NCI-H526 (cell line): ENCODE measurements at places on chromosomes 6 and 20.

DNA sequence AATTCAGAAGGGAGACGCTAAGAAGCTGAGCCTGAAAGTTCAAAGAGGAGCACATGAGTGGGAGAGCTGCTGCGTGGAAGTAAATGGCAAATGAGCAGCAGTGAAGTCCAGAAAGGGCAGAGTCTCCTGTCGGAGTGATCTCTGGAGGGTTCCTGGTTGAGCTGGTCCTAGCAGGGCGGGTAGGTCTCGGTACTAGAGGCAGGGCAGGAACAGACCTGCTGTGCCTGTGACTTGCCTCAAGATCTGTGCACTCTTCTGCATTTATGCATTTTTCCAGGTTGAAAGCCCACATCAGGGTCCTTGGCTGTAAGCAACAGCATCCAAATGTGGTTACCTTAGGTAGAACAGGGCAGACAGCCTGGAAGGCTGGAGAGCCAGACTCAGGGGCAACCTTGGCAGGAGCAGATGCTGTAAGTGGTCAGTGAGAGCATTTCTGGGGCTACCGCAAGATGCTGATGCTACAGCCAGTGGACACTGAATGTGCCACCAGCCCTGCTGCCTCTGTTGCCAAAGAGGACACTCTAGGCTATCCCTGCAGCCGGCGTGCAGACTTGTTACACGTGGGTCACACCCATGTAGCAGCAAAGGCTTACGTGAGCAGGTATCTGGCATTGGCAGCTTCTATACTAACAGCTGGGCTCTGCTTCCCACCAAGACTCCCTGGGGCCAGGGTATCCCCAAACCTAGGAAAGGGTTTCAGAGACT is 8.4 kb downstream of the DUSP22 start:
- DNase-seq: no peak

- DNase-seq: no peak
These were observed 38.3 kb upstream of the SLC32A1 start for GRCh38 chr20:38685853-38686473.

DNA sequence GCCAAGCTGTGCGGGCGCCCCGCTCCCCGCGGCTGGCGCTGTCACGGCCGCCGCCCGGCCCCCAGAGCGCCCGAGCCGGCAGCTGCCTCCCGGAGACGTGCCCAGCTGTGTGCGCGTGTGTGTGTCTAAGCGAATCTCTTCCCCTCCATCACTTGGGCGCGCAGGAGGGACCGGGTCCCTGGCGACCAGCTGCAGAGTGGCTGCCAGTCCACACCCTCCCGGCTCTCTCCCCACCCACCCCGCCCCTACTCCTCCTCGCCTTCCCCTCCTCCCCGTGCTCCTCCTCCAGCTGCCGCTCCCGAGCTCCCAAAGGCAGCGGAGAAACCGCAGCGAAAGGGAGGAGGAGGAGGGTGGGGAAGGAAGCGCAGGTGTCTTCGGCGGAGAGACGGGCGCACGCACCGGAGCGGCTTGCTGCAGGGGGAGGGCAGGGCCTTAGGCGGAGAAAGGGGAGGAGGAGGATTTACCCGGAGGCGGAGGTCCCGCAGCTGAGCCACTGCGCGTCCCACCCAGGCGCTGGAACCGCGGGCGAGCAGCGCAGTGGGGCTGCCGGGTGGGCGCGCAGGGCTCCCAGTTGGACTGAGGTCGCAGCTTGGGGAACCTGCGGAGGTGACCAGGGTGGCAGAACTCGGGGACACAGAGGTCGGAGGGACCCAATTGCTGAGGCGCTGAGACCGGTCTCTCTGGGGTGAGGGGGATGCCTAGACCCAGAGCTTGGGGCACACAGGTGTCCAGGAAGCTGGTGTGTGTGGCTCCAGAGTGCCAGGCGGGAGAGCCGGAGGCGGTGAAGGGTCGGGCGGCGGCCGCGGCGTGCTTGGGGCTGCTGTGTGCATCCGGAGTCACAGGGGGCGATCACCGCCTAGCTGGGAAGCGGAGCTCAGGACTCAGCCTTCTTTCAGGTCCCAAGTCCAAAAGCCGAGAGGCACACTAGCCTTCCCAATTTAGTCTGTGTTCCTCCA is at the start of gene HS3ST5:
Gene HS3ST5 (minus strand): TSS at position 198 of the 956 bp plus-strand sequence. CDS start 280,178 bp downstream, outside the sequence.
- DNase-seq: no peak

- no peak for DNase-seq
These were observed 45.3 kb upstream of the NRSN1 start for GRCh38 chr6:24080711-24081110.

DNA sequence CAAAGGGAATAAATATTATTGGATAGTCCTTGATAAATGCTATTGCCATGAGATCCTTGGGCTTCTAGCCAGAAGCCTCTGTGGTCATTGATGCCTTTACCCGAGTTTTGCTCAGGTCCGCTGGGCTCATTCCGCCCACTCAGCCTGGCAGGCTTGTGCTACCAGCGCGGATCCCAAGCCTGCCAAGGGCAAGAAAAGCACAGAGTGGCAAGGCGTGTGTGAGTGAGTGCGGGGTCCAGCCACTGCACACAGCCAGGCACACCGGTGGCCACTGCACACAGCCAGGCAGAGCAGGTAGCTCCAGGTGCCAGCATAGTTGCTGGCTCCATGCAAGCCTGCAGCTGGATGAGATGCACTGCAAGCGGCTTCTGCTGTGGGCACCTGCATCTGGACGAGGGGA is 38.7 kb downstream of the STK38 start:
- no peak for DNase-seq

- DNase-seq: no peak
These were observed 19.2 kb downstream of the BLTP3A start for GRCh38 chr6:34810936-34811632.

- DNase-seq: no peak
These were observed 73.3 kb downstream of the BTBD9 start for GRCh38 chr6:38566295-38567030.

DNA sequence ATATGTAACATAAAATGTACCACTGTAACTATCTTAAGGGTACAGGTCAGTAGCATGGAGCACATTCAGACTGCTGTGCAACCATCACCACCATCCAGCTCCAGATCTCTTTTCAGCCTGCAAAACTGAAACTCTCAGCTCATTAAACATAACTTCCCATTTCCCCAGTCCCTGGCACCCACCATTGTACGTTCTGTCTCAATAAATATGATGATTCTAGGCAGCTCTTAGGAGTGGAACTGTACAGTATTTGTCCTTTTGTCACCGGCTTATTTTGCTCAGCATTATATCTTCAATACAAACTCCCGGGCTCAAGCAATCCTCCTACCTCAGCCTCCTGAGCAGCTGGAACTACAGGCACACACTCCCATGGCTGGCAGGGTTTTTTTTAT is 1.5 kb downstream of the ZC3H12D start:
- DNase-seq: no peak

DNA sequence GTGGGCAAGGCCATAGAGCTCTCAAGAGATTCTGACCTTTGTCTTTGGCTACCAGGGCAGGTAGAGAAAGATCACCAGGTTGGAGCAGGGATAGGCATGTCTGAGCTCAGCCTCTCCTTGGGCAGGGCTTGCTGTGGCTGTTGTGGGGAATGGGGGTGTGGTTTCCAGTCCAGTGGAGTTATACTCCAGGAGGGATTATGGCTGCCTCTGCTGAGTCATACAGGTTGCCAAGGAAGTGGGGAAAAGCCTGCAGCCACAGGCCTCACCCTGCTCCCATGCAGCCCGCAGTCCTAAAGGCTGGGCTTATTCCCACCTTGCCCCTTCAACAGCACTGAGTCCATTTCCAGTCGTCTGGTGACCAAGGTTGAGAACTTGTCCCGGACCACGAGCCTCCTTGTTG is 21.9 kb downstream of the MEP1A start:
- no peak for DNase-seq

GRCh38 chr6:138036111-138036510 is 71.1 kb downstream of the PERP start:
- DNase-seq: no peak

- DNase-seq: no peak
These were observed 571.8 kb downstream of the QKI start for GRCh38 chr6:163986313-163986712.

- DNase-seq: no peak
These were observed 377.6 kb downstream of the ESR1 start for GRCh38 chr6:152184917-152185574.

DNA sequence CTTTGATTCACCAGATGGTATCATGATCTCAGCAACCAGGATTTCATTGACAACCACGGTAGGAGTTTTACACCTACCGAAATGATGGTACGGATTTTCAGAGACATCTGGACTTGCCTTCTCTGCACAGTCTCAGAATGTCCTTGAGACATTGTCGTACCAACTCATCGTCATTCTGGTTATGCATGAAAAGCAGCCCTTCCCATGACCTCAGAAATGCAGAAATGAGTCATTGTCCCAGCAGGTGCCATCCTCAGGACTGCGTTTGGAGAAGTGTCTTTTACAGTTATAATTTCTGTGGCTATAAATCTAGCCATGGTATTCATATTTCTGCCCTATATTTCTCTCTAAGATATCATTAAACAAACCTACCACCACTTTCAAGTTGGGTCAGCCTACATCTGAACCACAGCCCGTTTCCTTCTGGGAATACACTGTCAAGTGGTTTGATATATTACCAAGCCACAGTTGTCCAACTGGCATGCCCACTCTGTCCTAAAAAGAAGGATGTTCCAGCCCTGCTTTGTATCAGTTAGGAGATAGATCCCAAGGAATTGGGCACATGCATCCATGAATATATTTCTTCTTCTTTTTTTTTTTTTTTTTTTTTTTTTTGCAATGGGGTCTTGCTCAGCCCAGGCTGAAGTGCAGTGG is 7.5 kb upstream of the BFSP1 start:
- no peak for DNase-seq

DNA sequence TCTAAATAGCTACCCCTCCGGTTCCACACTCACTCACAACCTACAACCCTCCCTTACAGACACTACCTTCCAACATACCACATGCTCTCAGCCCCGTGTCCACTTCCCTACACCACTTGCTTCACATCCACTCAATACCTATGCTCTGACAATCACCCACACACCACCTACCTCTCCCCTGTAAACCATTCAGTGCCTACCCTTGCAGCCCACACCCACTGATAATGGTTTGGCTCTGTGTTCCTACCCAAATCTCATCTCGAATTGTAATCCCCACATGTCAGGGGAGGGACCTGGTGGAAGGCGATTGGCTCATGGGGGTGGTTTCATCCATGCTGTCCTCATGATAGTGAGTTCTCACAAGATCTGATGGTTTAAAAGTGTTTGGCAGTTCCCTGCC is 9.8 kb upstream of the ZNF343 start:
- DNase-seq: no peak

GRCh38 chr6:38436726-38437465 is 202.8 kb downstream of the BTBD9 start:
- no peak for DNase-seq

DNA sequence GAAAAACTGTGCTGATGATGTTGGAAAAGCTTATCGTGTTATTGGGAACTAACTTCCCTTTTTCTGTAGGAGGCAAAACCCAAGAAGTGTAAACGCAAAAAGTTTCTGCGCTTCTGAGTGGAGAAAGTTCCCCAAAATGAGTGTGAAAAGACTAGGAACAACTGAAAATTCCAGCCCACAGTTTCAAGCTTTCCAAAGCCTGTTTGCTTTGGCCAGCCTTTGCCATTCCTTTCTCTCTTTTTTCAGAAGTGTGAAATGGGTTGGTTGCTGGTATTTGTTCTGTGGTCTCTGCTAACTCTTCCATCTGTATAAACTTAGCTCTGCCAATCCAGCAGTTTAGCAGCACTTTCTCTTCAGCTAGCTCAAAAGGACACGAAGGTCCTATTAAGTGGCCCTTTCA is 491.3 kb downstream of the MAFB start:
- DNase-seq: no peak

GRCh38 chr6:15555101-15556038 is 107.5 kb downstream of the DTNBP1 start:
- no peak for DNase-seq

- DNase-seq: no peak
These were observed 32.1 kb downstream of the BFSP1 start for GRCh38 chr20:17499041-17499440.

- DNase-seq: peak; percentile 22
These were observed 140.7 kb upstream of the BMP2 start for GRCh38 chr20:6626805-6627204.

DNA sequence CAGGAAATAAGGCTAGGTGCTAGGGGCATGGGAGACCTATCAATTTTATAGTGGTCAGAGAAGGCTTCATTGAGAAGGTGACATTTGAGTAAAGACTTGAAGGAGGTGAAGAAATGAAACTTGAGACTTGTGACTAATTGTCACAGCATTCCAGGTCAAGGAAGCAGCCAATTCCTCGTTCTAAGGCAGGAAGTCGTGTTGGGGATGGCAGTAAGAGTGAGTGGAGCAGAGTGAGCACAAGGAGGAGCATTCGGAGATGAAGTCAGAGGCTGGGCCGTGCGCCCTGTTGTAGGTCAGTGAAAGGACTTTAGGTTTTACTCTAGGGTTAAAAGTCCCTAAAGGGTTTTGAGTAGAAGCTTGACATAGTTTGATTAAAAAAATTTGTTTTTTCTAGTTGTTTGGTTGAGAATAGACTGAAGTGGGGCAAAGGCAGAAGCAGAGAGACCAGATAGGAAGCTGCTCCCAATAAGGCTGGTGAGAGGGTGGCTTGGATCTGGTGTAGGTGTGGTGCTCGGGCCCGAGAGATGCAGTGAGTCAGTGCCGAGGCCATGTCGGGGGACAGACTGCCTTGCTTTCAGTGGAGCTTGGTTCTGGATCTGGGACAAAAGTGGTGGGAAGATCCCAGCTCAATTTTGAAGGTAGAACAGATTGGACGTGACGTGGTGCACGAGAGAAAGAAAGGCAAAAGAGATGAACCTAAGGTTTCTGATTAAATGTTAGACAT is 2.6 kb upstream of the RSPH3 start:
- no peak for DNase-seq

DNA sequence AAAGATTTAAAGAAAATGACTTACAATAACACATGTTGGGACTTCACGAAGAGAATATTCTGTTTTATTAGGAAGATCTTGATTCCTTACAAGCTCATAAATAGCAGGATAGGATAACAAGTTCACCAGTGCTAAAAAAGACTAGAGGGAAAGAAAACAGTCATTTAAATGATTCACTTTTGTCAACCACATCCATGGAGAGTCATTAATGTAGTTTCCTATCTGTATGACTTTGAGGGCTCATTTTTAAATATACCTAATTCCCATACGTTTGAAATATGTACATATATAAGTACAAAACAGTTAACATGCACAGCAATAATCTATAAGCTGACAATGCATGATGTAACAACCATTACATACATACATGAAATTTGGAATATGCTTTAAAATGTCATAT is 111.1 kb downstream of the TBC1D32 start:
- no peak for DNase-seq
